Activated naive CD8-positive, alpha-beta T cell treated with anti-CD3 and anti-CD28 coated beads, Interleukin-2, amount 10 ng/mL, durations not matched to agents 7 days and 5 days (primary cell): ENCODE measurements at places on chromosomes 12 and 14. TPM values are rescaled to one million over a fixed set of nuclear protein-coding genes. Genes with fewer than 3 reads are reported as not detected.

DNAH10 gene
- total RNA-seq: 0.34 TPM

DNA sequence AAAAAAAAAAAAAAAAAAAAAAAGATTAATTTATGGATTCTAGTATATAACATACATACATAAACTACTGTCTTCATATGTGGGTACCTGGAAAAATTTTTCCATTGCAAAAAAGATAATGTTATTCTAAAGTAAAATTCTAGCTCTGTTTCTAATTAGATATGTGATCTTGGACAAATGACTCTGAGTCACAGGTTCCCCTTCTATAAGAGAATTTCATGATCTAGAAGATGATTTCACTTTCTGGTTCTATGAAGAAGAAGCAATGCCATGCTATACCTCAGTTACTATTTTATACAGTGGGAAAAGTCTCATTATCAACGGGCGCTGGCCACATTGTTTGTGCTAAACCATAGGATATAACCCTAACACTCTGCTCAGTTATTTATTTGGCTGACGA lies 351.3 kb downstream of the ZFP36L1 start:
- DNase-seq: no peak

CHURC1 gene
- total RNA-seq: 67.6 TPM

DNA sequence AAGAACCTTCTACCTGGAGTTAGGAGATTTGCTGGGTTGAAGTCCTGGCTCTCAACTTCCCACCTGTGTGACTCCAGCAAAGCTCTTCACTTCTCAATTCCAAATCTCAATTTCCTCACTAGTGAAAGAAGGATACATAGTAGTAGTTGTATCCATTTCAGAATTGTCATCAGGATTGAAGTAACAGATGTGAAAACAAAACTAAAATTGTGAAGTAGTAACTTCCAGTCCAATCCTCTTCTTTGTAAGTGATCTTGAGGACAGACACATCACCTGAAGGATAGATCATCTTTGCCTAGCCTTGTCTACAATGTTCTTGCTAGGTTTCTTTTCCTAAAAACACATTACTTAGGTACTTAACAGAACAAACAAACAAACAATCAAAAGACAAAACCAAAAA lies 1.2 kb upstream of the LRRK2 start:
- no peak for DNase-seq

C2CD5 gene
- 54.2 TPM for total RNA-seq

DNA sequence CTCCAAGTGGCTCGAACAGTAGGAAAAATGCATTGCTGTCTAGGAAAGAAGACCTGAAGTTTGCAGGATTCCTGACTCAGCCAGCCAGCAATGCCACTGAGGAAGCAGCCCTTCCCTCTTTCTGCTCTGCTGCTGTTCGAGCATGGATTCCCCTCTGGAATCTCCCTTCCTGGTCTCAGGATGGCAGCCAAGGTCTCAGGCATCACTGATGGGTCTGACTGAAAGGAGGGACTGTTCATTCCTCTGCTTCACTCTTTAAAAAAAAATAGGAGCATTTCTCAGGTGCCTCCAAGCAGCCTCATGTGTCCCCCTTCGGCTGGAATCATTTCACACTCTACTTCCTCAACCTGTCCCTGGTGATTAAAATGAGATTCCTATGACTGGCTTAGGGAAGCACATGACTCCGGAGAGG lies 62.4 kb downstream of the SLC15A4 start:
- no peak for DNase-seq
